ENCODE measurements at places on chromosomes 13 and 19. TPM values are rescaled to one million over a fixed set of nuclear protein-coding genes. Genes with fewer than 3 reads are reported as not detected.

The OSCAR gene
- total RNA-seq, result not detected

The ZNF835 gene
- total RNA-seq, result 3.4 TPM

The SIGLEC8 gene
- not detected for total RNA-seq

The KL gene
- total RNA-seq, result 0.42 TPM

The ZNF667 gene
- 0.82 TPM for total RNA-seq

The TNNI3 gene
- not detected for total RNA-seq

The IL4I1 gene
- 52.7 TPM for total RNA-seq

The DCT gene
- not detected for total RNA-seq

The SSC5D gene
- total RNA-seq, result 0.66 TPM

The SIGLECL1 gene
- not detected for total RNA-seq

The CADM4 gene
- 0.40 TPM for total RNA-seq

The MLLT1 gene
- total RNA-seq, result 105 TPM

The SHC2 gene
- 0.26 TPM for total RNA-seq

The TNFSF13B gene
- total RNA-seq, result 0.46 TPM

The RRAS gene
- 3.8 TPM for total RNA-seq

The NCAN gene
- not detected for total RNA-seq

The EVI5L gene
- total RNA-seq, result 6.6 TPM
